ENCODE measurements at places on chromosomes 7 and 10. TPM values are rescaled to one million over a fixed set of nuclear protein-coding genes. Genes with fewer than 3 reads are reported as not detected.

DNA sequence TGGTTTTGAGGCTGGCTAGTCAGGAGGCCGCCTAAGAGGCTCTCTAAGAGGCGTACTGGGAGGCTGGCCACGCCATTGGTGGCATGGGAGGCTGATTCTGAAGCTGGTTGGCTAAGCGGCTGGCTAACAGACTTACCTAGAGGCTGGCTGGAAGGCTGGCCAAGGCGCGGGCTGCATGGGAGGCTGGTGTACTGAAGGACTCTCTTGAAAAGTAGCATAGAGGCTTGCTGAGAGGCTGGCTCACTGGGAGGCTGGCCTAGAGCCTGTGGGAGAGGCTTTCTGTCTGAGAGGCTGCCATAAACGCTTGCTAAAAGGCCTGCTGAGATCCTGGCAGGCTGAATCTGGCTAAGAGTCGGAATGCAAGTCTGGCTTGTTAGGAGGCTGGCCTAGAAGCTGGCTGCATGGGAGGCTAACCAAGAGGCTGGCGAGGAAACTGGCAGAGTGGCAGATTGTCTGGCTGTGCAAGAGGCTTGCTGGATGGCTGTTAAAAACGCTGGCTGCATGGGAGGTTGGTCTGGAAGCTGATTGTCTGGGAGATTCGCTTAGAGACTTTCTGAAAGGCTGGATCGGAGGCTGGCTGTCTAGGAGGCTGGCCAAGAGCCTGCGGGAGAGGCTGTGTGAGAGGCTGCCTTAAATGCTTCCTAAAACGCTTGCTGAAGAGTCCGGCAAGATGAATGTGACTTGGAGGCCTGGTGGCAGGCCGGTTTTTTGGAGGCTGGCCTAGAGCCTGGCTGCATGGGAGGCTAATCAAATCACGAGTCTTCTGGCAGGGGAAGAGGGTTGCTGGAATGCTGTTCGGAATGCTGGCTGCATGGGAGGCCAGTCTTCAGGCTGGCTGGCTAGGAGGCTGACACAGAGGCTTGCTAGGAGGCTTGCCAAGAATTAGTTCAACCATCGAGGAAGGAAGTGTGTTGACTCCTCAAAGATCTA lies 134.2 kb downstream of the OR13A1 start:
- H3K4me3 ChIP-seq = no peak overlapping the region
- no peak overlapping the region for H3K27ac ChIP-seq
- no peak for DNase-seq

- H3K4me1 ChIP-seq = peaks cover 6% of the 10 kb centered on the region
- no peak overlapping the region for H3K27ac ChIP-seq
- H3K4me3 ChIP-seq = no peak overlapping the region
- H3K36me3 ChIP-seq = no peaks in the 10 kb centered on the region
- no peak for DNase-seq
Observed at GRCh38 chr10:78684947-78685346, 383.8 kb upstream of the ZMIZ1 start.

DNA sequence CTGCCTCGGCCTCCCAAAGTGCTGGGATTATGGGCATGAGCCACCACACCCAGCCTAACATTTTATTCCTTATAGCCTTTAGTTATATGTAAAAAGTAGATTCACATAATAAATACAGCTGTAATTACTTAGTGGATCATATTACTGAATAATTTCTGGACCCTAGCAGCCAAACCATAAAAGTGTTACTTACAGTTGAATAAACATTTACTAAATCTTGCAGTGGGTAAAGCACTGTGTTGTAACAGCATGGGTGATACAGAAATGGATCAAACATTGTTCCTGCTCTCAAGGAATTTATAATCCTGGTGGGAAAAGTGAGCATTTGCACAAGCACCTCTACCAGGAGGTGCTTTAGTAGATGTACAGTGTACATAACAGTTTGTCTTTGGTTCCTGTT lies 25.0 kb downstream of the BPGM start:
- H3K4me1 ChIP-seq = peaks cover 10% of the 10 kb centered on the region
- DNase-seq = no peak
- no peak overlapping the region for H3K4me3 ChIP-seq
- peaks cover 9% of the 10 kb centered on the region for H3K36me3 ChIP-seq

DNA sequence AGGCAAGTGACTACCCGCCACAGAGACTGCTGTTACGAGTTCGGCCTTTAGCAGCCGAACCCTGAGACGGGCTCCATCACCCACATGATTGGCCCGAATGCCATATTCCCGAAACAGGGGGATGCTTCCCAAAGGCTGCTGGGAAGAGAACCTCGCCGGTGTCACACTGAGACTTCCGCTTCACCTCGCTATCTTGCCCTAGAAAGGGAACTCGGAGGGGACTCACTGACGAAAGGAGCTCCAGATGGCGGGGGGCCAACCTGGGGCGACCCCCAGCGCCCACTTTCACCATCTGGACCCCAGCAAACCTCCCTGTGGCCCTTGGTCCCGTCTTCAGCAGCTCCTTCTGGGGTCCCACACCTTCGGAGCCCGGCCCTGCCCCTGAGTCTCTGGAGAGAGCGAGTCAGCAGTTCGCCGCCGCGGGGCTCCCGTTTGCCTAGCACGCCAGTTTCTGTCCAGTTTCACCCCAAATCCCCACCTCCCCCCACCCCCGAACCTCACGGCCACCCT lies 529 bp downstream of the HPS1 start:
- H3K27me3 ChIP-seq = peaks cover 13% of the 10 kb centered on the region
- DNase-seq = peak; percentile 84
- H3K36me3 ChIP-seq = peaks cover 22% of the 10 kb centered on the region
- H3K27ac ChIP-seq = peak overlapping the region; percentile 86
- H3K4me3 ChIP-seq = peak overlapping the region; percentile 79
- peaks cover 16% of the 10 kb centered on the region for H3K4me1 ChIP-seq

DNA sequence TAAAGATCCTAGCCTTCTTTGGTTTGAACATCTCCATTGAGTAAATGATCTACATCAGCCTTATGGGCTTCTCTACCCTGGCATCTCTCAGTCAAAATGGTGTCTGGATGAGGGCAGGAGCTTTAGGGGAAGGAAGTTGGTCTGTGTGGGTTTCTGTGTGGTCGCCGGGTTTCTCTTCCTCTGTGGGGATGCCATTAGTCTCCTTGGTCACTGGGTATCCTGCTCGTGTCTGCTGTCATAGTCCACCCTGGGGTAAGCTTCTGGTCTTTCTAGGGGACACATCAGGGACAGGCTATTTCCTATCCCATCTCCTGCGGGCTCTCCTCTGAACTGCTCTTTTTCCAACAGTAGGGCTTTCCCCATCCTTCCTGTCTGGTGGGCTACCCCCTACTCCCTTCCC lies 150.3 kb upstream of the NPY start:
- H3K27ac ChIP-seq = no peak overlapping the region
- H3K27me3 ChIP-seq = peaks cover 4% of the 10 kb centered on the region
- H3K4me3 ChIP-seq = no peak overlapping the region
- DNase-seq = no peak

- H3K4me3 ChIP-seq = no peak overlapping the region
- DNase-seq = no peak
Observed at GRCh38 chr10:119045561-119045960, 16.0 kb downstream of the NANOS1 start.

DNA sequence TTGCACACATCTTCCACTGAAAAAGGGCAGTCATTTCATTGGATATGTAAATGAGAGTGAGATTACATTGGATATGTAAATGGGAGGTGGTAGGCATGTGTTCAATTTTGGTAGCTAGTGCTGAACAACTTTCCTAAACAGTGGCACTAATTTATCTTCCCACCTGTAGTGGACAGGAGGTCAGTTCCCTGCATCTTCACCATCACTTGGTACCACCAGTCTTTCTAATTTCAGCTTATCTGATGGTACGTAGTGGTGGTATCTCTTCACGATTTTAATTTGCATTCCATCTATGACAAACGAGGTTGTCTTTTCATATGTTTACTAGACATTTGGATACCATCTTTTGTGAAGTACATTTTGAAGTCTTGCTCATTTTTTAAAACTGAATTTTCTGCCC lies 58.1 kb downstream of the PFKFB3 start:
- no peak overlapping the region for H3K4me3 ChIP-seq
- H3K36me3 ChIP-seq = no peaks in the 10 kb centered on the region
- no peaks in the 10 kb centered on the region for H3K27me3 ChIP-seq
- DNase-seq = no peak

- H3K4me3 ChIP-seq = no peak overlapping the region
- DNase-seq = no peak
- H3K27ac ChIP-seq = no peak overlapping the region
- H3K27me3 ChIP-seq = no peaks in the 10 kb centered on the region
Observed at GRCh38 chr10:86316274-86316835, 50.2 kb downstream of the GRID1 start.

The ENTPD1 gene
- total RNA-seq = 1.2 TPM

The TBXAS1 gene
- total RNA-seq = 3.5 TPM

The CTAGE8 gene
- total RNA-seq = not detected

The TECPR1 gene
- 38.7 TPM for total RNA-seq
